AG04450 (cell line): ENCODE measurements at places on chromosomes 2 and 18.
A peak's percentile ranks its signal among the peaks of the same experiment; 100 is the strongest.

- DNase-seq, result no peak
These were observed 61.2 kb downstream of the MSH6 start for GRCh38 chr2:47844162-47844561.

GRCh38 chr2:45649462-45649857 lies 2.0 kb upstream of the PRKCE start:
- no peak for DNase-seq

DNA sequence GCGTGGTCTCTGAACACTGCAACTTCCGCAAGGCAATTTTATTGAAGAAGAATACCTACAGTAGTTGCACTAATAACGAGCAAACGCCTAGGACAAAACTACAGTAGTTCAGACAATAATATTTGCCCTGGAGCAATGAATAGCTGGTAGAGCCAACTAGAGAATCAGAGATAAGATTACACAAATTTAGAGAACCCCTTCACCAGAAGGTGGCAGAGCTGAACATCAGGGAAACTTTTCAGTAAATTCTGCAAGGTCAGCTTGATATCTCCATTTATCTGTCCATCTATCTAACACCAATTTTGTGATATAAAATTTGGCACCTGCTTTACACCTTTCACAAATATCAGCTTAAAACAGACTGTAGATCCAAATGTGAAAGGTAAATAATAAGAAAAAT lies 43.8 kb downstream of the CDH19 start:
- no peak for DNase-seq

DNA sequence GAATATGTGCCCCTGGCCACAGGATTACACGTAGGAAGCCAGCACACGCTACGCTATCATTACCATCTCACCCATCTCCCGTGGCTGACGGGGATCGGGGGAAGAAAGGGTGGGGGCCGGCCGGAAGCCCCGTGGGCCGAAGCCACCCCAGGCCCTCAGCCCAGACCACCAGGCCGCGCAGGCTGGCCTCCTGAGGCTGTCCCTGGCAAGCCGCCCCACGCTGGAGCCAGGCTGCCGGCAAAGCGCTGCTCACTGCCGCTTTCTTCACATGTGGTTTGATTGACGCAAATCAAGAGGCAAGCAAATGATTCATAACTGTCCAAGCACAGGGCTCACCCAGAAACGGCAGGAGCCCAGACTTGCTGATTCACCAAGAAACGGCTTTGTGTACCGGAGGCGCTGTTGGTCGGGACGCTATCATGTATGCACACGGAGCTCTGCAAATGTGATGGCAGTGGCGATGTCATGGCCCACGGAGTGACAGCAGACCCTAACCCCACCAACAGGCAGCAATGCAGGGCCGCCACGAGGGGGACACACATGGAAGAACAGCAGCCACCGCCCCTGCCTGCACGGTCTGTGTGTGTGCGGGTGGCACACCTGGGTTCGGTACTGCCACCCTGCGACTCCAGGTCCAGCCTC lies 125.7 kb downstream of the HDAC4 start:
- peak; percentile 89 for DNase-seq

DNA sequence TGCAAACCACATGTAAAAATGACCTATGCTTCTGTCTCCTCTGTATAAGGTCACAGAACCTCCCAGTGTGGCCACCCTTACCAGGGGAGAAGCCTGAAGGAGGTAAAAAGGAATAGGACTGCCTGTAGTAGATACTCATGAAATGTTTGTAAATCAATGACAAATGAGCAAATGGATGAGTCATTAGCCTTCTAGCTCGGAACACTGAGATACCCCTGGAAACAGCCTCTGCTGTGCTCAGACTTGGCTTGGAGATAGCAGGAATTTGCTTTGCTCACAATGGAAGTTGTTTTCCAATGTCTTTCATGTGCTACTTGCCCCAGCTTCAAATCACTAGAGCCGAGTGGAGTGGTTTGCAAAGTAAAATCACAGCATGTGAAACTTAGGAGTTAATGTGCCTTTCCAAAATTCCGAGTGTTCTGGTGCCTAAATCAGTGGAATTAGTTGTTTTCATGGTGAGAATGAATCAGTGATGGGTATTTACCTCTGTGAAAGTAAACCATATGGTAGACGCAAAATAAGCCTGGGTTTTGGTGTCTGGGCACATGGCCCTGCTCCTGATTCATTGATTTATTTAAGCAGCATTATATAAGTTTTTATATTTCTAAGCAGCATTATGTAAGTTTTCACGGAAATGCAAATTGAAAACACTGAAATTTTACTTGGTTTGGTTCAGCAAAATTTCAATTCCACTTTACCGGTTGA lies 154.0 kb upstream of the MAP3K20 start:
- DNase-seq, result no peak

DNA sequence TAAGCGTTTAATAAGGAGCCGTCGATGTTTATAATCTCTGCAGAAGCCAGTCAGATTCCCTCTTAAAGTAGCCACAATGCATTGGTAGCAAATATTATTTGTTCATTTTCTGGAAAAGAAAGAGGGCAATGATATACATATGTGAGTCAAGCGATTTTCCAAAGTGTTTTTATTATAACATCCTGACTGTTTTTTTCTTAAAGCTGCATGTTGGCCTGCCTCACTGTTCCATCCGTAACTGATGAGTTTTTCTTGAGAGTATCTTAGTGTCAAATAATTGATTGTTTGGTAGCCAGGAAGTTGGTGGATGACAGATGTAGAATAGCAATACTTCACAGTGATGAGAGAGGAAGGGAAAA lies 3.7 kb downstream of the TSHZ1 start:
- DNase-seq, result no peak

DNA sequence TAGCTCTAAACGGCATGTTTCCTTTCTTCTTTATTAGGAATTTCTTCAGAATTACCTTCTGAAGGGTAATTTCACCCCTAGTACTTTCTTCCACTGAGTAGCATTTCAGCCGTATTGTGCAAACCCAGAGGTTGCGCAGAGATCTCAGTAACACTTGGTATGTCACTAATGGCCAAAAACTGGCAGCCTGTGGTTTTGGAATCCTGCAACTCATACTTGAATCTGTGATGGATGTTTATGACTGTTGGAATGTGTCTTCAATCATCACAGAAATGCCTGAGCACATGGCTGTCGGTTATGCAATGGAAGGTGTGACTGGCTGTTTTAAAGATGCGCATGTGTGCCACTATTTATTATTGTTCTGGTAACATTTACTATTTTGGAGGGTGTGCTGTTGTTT lies 100.0 kb downstream of the COLEC12 start:
- peak; percentile 73 for DNase-seq

- DNase-seq, result no peak
These were observed 245.8 kb downstream of the TTC32 start for GRCh38 chr2:19656011-19656410.

DNA sequence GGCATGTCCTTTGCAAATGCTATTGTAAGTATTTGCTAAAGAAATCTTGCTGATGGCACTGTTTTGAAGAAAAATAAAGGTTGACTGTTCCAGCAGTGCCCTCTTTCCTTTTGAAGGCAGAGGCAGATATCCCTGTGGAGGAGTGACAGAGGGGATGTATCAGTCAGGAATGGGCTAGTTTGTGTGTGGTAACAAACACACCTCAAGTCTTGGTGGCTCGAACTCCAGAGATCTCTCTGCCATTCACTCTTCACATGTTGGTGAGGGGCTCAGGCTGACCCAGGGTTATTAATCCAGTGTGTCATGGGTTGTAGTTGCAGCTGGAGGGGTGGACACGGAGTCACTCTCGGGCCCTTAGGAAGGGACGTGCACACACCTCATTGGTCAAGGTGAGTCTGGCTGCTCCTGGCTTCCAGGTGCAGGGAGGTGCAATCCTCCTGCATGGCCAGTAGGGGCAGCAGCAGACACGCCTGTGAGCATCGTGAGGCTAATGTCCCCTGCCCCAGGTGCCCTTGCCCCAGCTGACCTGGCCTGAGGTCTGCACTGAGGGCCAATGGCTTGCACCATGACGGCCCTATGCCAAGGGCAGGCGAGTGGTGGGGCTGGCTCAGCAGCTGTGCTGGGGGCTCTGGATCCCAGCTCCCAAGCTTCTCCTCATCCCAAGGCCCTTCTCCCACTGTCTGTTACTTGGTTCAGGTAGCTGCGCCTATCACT lies 146.5 kb downstream of the ASB1 start:
- DNase-seq, result no peak

- DNase-seq, result no peak
These were observed 142.9 kb downstream of the ASB1 start for GRCh38 chr2:238569507-238570195.

- no peak for DNase-seq
These were observed at the start of gene CRACDL for GRCh38 chr2:98935777-98936352. TSS of gene CRACDL (minus strand) at chr2:98936225. CDS start at chr2:98846800, 89,425 bp downstream.

GRCh38 chr18:69787825-69788547 lies 159.7 kb downstream of the CD226 start:
- DNase-seq, result peak; percentile 38

- DNase-seq, result no peak
These were observed 37.6 kb upstream of the CLASP1 start for GRCh38 chr2:121686902-121687301.

DNA sequence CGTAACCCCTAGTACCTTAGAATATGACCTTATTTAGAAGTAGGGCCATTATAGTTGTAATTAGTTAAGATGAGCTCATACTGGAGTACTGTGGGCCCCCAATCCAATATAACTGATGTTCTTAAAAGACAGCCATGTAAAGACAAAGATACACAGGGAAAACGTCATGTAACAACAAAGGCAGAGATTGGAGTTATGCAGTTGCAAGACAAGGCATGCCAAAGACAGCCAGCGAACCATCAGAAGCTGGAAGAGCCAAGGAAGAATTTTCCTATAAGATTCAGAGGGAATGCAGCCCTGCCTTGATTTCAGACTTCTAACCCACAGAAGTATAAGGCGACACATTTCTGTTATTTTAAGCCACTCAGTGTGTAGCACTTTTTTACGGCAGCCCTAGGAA lies 55.9 kb upstream of the TLK1 start:
- DNase-seq, result no peak

- DNase-seq, result no peak
These were observed 30.3 kb downstream of the TNP1 start for GRCh38 chr2:216829533-216829932.

DNA sequence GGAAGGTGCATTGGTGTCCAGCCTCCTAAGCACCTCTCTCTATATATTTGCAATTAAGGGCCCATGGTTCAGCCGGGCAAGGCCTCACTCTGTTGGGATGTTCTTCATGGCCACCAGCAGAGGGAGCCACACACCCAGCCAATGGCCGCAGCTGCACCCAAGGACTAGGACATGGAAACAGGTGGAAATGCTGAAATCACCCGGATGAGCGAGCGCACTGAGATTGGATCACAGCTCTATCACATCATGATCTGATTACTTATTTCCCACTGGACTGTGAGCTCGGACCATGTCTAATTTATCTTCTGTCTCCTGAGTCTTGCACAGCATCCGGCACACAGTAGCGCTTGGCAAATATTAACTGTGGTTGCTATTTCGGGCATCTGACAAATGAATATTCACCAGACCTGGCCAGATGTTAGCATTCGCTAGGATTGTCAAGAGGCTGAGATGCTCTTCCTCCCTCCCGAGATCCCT lies 31.2 kb downstream of the KIF3C start:
- DNase-seq, result peak; percentile 58

GRCh38 chr2:73999881-74000597 lies 15.3 kb downstream of the TET3 start:
- DNase-seq, result peak; percentile 36

DNA sequence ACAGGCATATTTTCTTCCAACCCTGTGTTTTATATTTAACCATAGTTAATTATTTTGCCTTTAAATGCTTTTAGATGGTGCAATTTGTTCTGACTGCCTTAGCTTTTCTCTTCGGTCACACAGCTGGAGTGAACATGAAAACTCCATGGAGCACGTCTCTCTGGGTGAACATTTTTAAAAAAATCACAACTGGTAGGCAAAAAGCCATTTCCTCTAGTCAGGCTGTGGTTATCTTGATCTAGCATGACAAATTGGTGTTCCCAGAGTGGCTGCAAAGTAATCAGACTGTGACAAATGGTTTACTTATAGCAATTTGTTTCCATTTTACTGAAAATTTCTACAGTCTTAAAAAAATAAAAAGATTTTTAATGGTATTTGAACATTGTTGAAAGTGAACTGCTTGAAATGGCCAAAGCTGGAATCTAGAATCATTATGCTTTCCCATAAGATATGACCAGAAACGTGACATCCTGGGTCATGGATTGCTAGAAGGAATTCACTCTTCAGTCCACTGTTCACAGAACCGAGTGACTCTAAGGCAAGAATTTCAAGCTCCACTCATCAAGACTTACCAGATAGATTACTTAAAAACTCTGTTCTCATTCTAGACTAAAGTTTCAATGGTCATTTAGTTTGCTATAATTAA lies 703.6 kb downstream of the CPS1 start:
- DNase-seq, result no peak

GRCh38 chr18:67511840-67512239 lies 4.7 kb downstream of the DSEL start:
- DNase-seq, result no peak

- no peak for DNase-seq
These were observed 123.2 kb downstream of the RTP5 start for GRCh38 chr2:241992753-241993152.

GRCh38 chr2:181025004-181025403 lies 44.6 kb downstream of the UBE2E3 start:
- DNase-seq, result no peak

- no peak for DNase-seq
These were observed 65.2 kb upstream of the RNF152 start for GRCh38 chr18:61957801-61958516.

DNA sequence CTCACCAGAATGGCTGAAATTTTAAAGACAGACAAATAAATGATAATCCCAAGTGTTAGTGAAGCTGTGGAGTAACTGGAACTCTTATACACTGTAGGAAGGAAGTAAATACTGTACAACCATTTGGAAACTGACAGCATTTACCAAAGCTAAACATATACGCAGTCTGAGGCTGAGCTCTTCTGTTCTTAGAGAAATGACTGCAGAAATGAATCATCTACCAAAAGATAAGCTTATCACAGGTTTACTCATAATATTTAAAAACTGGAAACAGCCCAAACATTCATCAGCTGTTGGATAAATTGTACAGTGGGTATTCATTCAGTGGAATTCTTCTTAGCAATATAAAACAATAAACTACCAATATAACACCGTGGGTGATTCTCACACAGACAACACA lies 218.2 kb upstream of the RAB12 start:
- no peak for DNase-seq

DNA sequence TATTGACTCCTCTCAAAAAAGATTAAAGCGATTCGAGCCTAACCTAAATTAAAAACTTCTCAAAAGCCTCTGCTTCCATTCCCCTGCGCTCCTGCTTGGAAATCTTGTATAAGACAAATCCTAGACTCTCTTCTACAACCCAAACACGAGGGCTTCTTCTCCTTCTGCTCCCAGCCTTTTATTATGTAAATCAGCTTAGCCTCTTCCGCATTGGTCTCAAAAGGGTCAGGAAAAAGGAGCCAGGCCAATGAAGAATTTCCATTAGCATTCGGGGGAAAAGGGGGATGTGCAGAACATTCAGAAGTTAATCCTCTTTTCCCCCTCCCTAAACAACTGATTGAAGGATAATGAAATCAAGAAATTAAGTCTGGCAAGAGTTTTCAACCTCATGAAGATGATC lies 107.9 kb downstream of the FAM124B start:
- DNase-seq, result no peak

- peak; percentile 21 for DNase-seq
These were observed 57.5 kb downstream of the UBE2E3 start for GRCh38 chr2:181037922-181038321.
